ENCODE measurements at places on chromosomes 6 and 20.

DNA sequence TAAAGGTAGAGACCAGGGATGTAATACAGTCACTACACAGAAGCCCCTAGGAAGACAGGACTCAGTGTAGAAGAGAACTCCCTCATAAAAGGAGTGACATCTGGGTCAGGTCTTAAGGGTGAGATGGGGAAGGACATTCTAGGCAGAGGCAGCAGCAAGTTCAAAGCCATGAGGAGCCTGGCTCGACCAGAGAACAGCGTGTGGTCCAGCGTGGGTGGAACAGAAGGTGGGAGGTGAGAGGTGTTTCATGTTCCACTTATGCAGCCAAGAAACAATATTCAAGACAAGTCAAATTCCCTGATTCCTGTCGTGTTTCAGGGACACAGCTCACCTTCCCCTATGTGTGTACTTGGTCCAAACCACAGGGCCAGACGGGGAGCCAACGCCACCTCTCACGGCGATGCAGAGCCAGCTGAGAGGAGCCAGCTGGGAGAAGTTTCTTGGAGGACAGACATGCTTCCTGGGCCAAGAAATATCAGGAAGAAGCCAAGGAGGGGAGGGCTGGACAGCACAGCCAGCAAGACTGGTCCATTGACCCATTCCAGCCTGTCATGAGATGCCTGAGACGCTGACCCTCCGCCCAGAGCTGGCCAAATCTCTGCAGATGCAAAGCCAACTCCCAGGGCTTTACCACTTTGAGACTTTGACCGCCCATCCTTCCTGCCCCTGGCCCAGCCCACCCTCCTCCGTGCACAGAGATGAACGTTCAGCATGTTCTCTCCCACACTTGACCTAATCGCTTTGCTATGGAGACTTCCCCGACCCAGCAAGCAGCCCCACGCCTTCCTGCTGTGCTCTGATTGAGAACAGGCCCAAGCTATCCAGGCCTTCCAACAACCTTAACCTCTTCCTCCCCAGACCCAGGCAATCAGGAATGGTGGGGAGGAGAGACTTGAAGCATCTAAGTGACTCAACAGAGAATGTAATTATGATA is 113.8 kb downstream of the PRND start:
- no peak for DNase-seq

- DNase-seq, result no peak
These were observed 8.3 kb upstream of the AVP start for GRCh38 chr20:3092611-3093379.

DNA sequence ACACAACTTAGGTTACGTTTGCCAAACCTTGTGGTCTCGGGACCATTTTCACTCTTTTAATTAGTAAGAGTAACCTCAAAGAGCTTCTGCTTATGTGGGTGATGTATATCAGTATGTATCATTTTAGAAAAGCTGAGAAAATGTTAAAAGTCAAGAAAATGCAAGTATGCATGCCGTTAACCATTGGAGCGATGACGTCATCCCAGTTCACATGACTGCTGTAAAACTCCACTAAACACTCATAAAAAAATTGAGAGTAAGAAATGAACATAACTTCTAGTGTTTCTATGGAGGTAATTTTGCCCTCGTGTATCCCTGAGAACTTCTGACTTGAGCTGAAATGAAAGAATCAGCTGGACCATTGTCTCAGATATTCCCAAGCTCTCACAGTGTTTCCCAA is 250.0 kb upstream of the CDH4 start:
- DNase-seq, result no peak

DNA sequence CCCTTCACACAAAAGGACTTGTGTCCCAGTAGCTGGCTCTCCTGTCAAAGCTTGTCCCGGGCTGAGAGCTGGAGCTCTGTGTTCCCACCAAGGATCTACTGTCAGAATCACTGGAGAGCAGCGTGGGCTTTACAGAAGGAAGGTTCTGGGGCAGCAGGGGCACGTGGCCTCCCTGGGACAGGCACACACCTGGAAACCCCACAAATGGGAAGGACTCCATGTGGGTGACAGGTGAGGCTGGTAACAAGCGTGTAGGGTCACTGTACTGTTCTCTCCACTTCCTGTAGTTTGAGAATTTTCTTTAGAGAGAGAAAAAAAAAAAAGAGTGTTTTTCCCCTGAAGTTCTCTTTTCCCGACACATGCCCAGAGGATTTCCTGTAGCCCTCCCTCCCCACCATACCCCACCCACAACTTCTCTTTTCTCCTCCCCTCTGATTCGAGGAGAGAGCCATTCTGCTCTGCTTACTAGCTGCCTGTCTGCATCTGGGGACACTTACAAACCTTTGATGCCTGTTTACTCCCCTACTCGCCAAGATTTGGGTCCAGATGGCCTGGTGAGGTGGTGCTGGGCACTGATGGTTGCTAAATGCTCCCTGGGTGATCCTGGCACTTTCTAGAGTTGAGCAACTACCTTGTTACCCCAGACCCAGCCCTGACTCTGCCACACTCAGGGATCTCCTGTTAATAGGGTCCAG is 84.1 kb upstream of the SIRPA start:
- DNase-seq, result no peak

- no peak for DNase-seq
These were observed 502.8 kb upstream of the JARID2 start for GRCh38 chr6:14743144-14743473.

DNA sequence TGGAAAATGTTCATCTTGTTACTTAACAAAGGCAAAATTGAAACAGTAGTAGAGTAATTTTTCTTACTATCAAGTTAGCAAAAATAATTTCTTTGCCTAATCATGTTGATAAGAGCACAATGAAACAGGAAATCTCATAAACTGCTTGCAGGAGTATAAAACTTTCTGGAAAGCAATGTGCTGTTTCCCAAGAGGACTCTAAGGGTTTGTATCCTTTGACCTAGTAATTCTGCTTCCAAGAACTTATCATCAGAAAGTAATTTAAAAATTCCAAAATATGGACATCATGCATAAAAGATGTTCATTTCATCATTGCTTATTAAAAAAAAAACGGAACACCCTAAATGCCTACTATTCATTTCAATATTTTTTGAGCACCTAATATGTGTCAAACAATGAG is 46.1 kb upstream of the TNFAIP3 start:
- no peak for DNase-seq

DNA sequence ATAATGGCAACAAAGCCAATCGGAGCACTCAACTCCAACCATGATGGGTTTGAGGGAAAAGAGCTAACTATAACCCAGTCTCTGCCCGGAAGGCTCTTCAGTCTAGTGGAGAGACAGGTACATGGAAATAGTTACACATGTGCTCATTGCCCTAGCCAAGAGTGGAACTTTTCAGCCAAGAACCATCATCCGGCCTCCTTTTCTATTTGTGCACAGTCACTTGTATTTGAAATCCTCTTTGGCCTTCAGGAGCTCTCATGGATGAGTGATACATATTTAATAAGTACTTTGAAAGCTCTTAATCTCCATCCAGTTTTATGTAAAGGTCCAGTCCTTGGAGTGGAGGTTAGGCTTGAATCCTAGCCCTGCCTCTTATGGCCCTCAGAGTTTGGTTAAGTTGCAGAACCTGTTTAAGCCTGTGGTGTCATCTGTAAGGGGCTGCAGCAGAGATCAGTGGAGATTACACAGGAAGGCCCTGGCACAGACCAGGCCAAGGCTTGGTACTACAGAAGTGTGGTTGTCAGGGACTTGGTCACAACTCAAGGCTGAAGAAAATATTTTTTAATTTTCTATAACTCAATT is 72.3 kb upstream of the SMLR1 start:
- DNase-seq, result no peak

DNA sequence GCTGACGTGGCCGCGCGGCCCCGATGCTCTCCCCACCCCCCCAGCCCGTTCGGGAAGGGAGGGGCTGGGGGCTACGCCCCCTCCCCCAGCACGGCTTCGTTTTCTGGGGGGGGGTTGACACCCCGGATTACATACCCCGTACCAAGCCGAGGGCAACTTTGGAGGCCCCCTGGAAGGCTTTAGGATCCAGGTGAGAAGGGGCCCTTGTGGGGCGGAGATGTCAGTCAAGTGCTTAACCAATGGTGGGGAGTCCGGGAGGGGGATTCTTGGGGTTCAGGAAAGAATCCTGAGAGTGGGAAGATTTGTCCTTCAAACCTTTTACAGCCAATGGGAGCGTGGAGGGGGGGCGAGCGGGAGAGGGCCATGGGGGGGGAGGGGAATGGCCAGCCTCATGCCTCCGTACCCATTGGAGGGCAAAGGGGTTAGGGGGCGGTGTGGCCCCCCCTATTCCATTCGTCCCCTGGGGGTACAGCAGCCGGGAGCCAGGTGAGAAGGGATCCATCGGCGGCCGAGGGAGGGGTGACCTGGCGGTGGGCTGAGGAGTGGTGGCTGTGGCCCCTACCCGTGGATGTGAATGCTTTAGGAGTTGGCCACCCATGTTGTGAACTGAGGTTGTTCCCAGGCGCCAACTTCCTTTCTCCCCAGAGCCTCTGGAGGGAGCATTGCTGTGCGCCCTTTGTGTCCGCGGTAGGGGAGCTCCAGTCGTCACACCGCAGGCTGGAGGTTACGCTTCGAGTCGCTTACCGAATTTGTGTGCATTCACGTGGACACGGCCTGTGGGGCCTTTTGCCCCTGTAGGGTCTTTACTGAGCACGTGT is 682 bp downstream of the BRD2 start:
- peak; percentile 83 for DNase-seq

GRCh38 chr20:46332373-46333160 is 24.3 kb upstream of the CDH22 start:
- no peak for DNase-seq

DNA sequence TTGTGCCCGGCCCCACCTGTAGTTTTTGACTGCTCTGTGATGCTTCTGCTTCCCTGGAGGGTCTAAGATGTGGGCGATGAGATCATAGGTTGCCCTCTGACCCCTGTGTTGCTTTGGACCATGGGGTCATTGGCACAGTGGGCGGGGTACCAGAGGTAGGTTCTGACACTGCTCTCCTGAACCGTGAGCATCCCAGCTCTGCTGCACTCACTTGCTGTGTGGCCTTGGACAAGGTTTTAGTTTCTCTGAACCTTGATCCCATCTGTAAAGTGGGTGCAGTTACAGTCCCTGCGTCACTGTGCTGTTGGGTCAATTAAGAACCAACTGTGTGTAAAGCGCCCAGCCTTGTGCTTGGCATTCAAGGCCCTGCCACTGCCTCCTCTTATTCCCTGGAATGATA is 30.9 kb downstream of the SRC start:
- DNase-seq, result no peak

GRCh38 chr20:12358655-12359009 is 440.9 kb downstream of the BTBD3 start:
- no peak for DNase-seq

DNA sequence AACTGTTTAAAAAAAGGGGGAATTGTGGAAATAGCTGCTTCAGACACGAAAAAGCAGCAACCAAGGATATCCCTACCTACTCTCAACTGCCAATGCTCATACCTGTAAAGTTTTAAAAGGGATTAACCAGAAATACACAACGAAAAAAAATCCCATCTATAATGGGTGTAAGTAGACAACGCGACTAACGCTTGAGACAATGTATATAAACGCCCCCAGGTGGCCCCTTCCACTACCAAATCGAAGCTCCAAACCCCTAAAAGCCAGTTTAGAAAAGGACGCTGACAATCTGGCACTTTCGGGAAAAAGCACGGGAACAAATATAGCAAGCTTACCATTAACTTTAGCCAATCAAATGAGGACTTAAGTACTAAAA is 94.5 kb upstream of the BTN3A2 start:
- no peak for DNase-seq
